ENCODE measurements at places on chromosomes 13 and 19.
A peak's percentile ranks its signal among the peaks of the same experiment; 100 is the strongest.

GRCh38 chr13:48220592-48220980, 12.4 kb upstream of the ITM2B start:
- DNase-seq, result no peak

- DNase-seq, result no peak
These were observed 606.0 kb downstream of the EFNB2 start for GRCh38 chr13:105929505-105929904.

DNA sequence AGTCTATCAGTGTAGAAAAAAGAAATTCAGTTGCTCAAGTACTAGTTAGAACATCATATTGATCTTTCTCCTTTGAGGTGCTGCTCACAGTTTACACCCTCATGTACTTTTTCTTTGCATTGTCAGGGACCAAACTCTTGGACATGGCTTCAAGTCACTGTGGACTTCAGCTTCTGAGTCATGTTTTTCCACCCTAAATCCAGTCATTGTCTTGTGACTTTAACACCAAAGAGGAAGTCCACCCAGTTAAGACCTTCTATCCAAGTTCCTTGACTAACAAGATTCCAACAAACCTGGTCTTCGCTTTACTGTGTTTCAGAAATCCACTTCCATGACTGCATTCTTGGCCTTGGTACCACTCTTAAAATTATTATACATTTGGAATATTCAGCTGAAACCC, 206.7 kb upstream of the ARGLU1 start:
- no peak for DNase-seq

GRCh38 chr19:58476498-58477015, 405 bp downstream of the ZNF446 start:
- DNase-seq, result no peak

GRCh38 chr19:10712754-10713153, 5.1 kb upstream of the DNM2 start:
- DNase-seq, result no peak

GRCh38 chr19:42053037-42053935, 16.7 kb downstream of the GRIK5 start:
- no peak for DNase-seq

DNA sequence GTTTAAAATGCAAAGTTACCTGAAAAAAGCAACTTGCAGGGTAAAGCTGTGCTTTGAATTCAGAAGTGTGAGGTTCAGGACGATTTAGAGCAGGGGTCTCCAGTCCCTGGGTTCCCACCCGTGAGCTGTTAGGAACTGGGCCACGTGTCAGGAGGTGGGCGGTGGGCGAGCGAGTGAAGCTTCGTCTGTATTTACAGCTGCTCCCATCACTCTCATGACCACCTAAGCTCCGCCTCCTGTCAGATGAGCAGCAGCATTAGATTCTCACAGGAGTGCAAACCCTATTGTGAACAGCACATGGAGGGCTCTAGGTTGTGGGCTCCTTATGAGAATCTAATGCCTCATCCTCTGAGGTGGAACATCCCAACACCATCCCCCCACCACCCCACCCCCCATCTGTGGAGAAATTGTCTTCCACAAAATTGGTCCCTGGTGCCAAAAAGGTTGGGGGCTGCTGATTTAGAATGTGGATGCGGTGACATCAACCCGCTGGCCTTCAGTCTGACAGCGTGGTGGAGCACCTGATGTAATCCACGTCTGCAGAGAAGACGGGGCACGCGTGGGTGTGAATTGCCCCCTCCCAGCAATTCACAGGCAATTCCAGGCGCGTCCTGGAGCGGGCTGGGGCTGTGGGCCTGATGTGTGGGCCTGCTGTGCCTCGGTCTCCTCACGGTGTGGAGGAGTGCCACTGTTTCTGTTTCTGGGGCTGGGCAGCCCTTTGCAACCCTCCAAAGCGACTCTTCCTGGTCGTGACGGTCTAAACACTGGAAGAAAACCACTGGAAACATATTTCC, 214.0 kb upstream of the SOX1 start:
- DNase-seq, result no peak

DNA sequence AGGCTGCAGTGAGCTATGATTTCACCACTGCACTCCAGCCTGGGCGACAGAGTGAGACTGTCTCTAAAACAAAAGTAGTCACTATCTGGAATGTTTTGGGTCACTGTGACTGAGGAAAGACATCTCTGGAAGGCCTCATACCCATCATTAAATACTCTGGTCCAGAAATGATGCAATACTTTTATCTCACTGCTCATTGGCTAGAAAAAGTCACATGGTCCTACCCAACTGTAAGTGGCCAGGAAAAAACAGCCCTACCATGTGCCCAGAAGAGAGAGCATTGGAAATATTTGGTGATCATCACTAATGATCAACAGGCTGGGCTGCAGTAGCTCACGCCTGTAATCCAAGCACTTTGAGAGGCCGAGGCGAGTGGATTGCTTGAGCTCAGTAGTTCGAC, 29.8 kb downstream of the PNPLA6 start:
- DNase-seq, result no peak

DNA sequence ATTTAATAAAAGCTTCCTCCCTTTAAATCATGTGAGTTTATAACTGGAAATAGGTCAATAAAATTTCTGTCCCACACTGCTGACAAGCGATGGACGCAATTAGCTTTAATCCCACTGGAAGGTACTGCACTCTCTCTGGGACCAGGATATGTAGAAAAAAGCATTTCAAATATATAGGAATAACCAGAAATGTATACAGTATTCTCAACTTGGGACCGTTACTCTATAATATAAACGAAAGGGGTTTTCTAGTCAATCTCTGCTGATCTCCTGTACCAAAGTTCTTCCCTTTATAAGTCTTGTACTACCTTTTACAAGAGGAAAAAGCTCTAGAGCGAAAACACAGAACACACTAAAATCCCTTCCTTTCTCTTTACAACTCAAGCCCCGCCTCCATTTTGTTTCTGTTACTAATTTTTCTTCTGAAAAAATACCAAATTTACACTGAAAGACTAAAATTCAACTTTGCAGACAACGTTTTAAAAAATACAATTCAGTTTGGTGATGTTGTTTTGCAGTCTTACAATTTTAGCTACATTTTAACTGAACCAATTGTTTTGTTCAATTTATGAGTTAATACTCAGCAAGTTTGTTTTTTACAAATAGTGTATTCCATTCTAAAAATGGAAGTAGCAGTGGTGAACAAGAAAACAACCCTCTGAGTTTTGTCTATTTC, 1.7 kb upstream of the USPL1 start:
- DNase-seq, result no peak

GRCh38 chr13:20654156-20654555, 49.3 kb upstream of the IL17D start:
- no peak for DNase-seq

GRCh38 chr13:111953546-111954178, 113.3 kb upstream of the SOX1 start:
- no peak for DNase-seq

GRCh38 chr19:3357271-3357991, 9.0 kb upstream of the NFIC start:
- no peak for DNase-seq

GRCh38 chr19:12564016-12564664, 12.9 kb upstream of the ZNF564 start:
- peak; percentile 83 for DNase-seq

- DNase-seq, result no peak
These were observed 15.6 kb upstream of the SLC39A3 start for GRCh38 chr19:2755448-2755705.

- peak; percentile 12 for DNase-seq
These were observed 51.3 kb upstream of the LSM14A start for GRCh38 chr19:34120846-34121639.

- DNase-seq, result no peak
These were observed 66.4 kb upstream of the KCTD4 start for GRCh38 chr13:45267215-45267614.

DNA sequence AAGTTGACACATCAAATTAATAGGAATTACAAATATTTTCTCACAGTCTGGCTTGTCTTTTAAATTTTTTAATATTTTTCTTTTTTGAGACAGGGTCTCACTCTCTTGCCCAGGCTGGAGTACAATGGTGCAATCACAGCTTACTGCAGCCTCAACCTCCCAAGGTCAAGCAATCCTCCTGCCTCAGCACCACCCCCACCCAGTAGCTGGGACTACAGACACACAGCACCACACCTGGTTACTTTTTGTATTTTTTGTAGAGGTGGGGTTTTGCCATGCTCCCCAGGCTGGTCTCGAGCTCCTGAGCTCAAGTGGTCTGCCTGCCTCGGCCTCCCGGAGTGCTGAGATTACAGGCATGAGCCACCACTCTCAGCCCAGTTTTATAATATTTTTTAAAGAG, 72.0 kb downstream of the SPATA13 start:
- no peak for DNase-seq

DNA sequence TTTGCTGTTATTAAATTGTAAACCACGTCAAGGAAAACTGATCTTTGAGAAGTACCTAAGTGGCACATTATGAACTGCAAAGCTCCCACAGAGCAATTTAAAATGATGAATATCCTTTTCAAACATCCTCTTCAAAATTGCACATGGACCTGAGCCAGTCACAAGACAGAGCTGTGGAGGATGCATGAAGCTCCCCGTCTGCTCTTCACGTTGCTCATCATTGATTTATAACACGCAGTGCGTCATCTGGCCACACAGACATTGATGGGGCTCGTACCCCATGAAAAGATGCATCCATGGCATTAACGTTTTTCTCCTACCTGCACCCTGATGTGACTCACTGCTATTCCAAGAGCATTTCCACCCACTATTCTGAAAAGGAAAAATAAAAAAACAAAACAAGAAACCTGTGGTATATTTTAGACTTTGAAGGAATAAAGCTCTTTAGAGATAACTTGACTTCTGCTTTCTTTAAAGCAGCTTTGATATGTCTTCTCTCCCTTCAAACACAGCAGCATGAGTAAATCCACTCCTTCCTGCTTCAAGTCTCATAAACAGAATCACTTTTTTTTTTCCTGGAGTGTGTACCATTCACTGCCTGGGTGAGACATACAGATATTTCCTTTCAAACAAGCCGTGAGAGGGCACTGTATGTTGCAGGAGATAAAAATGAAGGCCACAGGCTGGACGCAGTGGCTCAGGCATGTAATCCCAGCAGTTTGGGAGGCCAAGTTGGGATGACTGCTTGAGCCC, 7.2 kb upstream of the SERTM1 start:
- DNase-seq, result no peak

GRCh38 chr13:101554420-101555125, 102.1 kb downstream of the ITGBL1 start:
- no peak for DNase-seq

DNA sequence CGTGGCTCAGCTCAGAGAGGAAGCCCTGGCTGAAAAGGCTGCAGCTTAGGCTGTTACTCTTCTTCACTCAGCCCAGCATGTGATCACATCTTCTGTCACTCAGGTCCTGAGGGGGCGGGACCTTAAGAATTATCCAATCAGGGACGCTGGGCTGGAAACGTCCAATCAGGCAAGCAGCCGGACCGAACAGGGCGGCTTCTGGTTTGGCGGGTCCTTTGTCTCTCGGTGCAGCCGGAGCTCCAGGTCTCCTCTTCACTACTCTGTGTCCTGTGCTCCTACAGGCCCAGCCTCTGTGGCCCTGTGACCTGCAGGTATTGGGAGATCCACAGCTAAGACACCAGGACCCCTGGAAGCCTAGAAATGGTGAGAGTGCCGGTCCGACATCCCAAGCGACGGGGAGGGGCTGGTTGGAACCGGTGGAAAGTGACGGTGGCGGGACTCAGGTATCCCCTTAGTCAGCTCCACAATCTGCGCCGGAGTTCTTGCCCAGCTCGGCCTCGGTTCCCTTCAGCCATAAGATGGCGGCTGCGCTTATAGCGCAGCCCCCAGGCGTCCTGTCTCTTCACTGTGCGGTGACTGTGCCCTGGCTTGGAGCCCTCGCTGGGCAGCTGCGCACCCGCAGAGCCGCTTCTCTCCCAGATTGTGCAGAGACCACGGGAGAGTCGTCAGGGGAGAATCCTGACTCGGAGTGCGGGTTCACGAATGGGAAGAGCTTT, at the start of gene ZNF93:
ZNF93 (plus strand) TSS at position 218 of the 716 bp plus-strand sequence; CDS start at position 361, 143 bp downstream.
- peak; percentile 67 for DNase-seq

DNA sequence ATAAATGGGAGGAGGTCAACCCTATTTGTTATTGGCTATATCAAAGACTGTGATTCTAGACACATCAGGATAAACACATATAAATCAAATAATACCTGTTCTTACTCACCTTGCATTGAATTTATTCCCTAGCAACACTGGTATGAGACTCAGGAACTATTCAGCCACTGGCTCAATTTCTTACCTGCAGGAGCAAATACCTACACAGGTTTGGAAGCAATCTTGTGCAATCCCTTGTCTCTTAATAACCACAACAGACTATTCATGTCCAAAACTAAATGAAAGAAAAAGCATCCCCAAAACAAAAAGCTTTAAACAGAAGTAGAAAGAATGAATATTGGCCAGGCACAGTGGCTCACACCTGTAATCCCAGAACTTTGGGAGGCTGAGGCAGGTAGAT, 55.5 kb downstream of the TBC1D4 start:
- DNase-seq, result no peak

GRCh38 chr19:4800591-4801081, 9.1 kb downstream of the FEM1A start:
- no peak for DNase-seq

DNA sequence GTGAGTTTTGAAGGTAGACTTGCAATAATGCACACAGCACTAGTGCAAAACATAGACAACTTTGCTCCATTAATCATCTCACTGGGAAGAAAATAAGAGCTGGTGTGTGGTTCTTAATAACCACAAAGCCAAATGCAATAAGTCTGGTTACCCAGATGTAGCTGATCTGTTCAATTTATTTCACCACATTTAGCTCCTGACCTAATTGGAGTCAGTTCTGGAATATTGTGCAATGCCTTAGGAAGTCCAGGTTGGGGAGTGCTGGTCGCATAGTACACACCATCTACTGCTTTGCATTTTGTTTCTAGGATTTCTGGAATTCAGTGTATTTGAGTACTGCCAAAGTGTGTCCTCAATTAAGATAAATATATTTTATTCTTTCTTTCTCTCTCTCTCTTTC, 483.3 kb upstream of the SPRY2 start:
- DNase-seq, result no peak

- no peak for DNase-seq
These were observed 5.4 kb downstream of the ZC3H4 start for GRCh38 chr19:47107953-47108746.

GRCh38 chr13:74047931-74048600, 86.1 kb downstream of the KLF12 start:
- no peak for DNase-seq

- DNase-seq, result no peak
These were observed 20.5 kb upstream of the F7 start for GRCh38 chr13:113084943-113085540.

Measured in activated T-helper 1 cell treated with anti-CD3 and anti-CD28 coated beads, Interleukin-2, amount 50 U/mL, for 16 hours (primary cell).